ENCODE measurements at places on chromosomes 6 and 20.

GRCh38 chr6:95094751-95095663, 482.3 kb upstream of the MANEA start:
- DNase-seq = no peak

- no peak for DNase-seq
These were observed 9.1 kb downstream of the FAM83D start for GRCh38 chr20:38935285-38935684.

- DNase-seq = no peak
These were observed 123.7 kb upstream of the EXOC2 start for GRCh38 chr6:816510-817084.

GRCh38 chr6:35237476-35237875, 22.1 kb upstream of the ZNF76 start:
- no peak for DNase-seq

DNA sequence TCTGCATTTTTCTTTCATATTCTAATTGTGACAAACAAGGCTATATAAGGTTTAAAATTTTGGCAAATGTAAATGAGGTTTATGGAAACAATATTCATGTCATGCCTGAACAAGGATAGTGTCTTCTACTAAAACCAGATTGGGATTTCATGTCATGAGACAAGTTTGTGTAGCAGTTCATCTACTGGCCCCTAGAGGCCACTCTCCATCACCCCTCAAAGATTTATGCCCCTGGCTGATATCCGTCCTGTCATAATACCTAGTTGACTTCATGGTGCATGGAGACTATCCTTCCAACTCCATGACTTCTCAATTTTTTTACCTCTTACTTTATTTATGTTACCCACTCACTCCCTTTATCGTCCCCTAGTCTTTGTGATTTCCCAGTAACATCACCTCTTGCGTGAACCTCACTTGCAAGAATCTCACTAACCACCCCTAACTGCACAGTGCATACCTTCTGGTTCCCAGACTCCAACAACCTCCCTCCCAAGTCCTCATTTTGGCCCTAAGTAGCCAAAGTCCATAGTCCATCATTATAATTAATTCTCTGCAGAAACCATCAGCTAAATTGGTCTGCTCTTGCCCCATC, 179.8 kb downstream of the TASP1 start:
- no peak for DNase-seq

DNA sequence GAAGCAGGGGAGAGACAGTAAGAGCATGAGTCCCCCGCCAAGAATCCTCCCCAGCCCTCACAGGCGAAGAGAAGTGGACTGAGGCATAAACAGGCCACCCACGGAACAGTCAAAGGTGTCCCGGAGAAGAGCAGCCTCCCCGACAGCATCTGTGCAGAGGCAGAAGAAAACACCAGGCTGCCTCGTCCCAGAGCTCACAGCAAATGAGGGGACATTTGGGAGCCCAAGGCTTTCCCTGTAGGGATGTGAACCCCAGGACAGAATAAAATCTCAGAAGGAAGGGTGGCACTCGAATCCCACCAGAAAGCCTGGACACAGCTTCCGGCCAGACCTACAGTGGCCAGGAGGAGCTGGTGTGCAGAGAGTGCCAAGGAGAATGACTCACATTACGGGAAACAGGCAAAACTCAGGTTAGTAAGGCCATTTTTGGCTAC, 90.4 kb downstream of the DLL1 start:
- no peak for DNase-seq

- no peak for DNase-seq
These were observed 8.0 kb downstream of the CSE1L start for GRCh38 chr20:49054056-49054643.

- DNase-seq = no peak
These were observed 64.8 kb downstream of the UTRN start for GRCh38 chr6:144349690-144350527.

DNA sequence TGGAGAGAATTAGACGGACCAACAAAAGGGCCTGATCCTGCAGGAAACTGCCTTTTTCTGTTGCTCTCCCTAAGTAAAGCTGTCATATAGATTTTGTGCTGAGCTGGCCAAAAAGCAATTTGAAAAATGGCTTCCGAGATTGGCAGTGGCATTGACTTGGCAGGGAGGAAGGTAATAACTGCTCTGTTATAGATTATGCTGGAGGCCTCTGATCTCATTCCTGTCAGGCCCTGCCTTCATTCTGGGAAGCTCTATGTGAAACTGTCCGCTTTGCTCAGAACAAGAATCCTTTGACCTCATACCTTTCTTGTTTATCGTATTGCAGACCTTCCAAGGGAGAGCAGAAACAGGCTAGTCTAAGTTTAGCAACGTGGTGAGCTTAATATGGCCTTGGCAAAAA, 234.4 kb downstream of the PHACTR1 start:
- no peak for DNase-seq

GRCh38 chr6:128343706-128344105, 176.7 kb downstream of the PTPRK start:
- DNase-seq = no peak

- DNase-seq = no peak
These were observed 422.8 kb downstream of the CBLN4 start for GRCh38 chr20:55582498-55582897.

DNA sequence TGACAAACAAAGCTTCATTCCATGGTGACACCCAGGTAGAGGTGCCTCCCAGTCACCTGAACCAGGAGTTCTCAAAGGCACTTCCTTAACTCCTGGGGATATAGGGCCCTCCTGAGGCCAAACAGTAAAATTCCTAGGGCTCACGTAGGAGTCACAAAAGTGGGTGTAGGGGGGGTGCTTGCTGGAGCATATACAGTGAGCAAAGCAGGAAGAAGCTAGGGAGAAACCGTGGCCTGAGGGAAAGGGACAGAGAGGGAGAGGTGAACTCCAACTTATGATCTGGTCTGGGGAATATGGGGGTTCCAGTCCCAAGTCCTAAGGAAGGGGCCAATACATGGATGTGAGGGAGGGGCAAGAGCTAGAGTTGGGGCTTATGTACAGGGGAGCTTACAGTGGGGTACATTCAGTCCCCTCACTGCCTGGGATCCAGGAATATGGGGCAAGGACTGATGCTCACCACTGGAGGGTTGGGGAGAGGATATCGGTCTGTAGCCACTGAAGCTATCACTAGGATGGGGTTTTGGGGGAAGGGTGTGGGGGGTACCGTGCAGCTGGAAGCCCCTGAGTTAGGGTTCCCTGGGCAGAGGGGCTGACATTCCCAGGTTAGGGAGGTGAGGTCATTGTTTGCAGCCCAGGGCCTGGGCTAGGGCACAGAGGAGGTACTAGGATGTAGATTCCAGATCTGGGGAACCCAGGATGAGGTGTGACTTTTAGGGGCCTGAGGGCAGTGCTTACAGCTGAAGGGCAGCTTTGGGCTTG, 950 bp downstream of the PEDS1 start:
- DNase-seq = no peak

DNA sequence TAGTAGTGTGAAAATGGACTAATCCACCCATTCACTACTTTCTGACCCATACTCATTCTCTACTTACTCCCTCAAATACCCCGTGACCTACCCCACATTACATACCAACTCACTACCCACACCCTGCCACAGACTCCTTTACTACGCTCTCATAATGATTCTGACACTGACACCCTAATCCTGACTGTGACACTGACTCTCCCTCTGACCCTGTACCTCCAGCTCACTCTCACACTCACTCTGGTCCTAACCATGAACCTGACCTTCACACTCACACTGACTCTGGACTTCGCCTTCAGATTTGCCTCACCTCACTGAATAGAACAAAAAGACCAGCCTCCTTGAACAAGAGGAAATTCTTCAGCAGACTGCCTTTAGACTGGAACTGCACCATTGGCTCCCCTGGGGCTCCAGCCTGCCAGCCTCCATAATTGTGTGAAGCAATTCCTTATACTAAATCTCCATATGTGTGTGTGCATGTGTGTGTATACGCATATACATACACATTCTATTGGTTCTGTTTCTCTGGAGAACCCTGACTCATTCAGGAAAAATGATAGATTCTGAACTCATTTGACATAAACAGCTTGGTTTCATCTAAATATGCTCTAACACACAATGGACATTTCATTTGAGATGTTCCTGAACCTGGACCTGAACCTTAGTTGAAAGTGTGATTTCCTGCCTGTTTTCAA, 10.5 kb upstream of the ZNF343 start:
- DNase-seq = no peak

DNA sequence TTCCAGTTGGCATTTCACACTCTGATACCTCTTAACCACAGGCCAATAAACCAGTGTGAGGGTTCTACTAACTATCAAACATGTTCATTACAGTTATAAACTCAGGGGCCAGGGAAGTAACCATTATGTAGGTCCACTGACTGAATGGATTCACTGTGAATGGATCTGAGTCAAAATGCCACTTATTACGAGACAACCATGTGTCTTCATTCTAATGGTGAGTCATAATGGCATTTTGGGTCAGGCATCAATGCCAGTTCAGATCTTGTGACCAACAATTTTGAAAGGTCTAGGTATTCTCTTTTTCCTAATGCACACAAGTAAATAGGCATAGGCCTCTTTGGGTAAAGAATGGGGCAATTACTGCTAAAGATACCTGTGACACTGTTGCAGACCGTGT, 112.2 kb upstream of the HEY2 start:
- DNase-seq = no peak

- DNase-seq = no peak
These were observed 31.7 kb downstream of the IL20RA start for GRCh38 chr6:137013031-137013430.
